NCI-H187 (cell line): ENCODE measurements at places on chromosomes 5 and 9.

- no peak for DNase-seq
Observed at GRCh38 chr5:139861021-139861888, 65.6 kb downstream of the PSD2 start.

GRCh38 chr9:98450496-98450895 is 195.0 kb upstream of the TBC1D2 start:
- DNase-seq: no peak

DNA sequence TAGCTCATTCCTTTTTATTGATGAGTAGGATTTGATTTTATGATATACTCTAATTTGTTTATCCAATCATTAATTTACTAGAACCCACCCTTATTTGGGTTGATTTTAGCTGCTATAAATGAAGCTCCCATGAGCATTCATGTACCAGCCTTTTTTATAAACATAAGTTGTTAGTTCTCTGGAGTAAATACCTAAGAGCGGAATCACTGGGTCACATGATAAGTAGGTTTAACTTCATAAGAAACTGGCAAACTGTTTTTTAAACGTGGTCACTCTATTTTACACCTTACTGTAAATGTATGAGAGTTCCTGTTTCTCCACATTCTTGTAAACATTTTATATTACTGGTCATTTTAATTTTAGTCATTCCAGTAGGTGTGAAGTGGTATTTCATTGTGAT is 364.6 kb downstream of the NPR3 start:
- DNase-seq: no peak

- no peak for DNase-seq
Observed at GRCh38 chr5:135476615-135477581, 24.7 kb upstream of the TIFAB start.

GRCh38 chr9:83424831-83425230 is 113.4 kb downstream of the FRMD3 start:
- no peak for DNase-seq

DNA sequence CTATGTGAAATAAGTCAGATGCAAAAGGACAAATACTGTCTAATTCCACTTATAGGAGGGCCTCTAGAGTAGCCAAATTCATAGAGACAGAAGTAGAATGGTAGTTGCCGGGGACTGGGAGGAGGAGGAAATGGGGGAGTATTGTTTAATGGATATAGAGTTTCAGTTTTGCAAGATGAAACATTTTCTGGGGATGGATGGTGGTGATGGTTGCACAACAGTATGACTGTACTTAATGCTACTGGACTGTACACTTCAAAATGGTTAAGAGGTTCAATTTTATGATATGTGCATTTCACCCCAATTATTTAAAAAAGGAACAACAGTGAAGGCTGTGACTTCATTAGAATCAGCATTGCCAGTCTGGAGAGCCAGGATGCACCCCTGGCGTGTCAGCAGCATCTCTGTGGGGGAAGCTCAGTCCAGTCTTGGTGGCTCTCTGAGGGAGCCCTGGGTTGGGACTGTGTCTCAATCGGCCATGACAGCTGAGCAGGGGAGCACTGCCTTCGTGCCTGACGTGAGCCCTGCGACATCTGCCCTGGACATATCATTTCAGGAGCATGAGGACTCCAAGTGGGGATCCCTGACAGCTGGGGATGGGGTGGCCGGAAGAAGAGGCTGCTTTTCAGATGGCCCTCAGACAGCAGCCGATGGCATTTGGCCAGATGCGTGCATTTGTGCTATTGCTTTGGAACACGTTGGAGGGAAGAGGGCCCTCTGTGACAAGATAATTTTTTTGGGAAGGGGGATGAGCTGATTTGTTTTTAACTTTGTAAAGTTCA is 130.8 kb upstream of the STC2 start:
- no peak for DNase-seq

DNA sequence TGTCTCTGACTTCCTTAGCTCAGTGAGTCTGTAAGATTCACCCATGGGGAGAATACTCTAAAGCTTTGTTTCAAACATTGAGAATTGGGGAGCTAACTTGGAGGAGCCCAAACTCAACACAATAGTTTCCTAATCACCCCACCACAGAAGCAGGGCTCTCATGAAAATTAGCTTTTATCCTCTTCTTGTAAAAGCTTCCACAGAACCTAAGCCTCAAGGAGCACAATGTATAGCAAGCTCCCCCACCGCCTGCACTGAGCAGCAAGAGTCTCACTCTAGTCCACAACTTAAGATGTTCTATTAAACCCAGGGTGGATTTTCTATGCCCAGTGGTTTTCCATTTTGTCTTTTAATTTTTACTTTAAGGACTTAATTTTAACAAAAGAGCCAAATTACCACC is 48.9 kb upstream of the GRHPR start:
- no peak for DNase-seq

DNA sequence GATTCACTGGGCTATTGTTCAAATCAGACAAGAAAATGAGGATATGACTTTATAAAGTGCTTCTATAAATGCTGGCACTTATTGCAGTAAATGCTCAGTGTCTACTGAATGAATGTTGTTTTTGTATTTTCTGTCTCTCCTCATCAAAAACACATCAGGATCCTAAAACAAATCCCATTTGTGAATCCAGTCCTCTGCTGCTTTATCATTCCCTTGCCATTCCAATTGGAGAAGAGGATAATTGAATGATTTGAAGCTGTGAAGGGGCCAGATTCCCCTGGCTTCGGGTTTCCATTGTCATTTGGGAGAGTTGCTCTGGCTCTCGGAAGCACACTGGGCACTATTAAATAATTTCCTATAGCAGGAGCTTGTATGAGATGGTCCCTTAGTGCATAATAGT is 666.8 kb downstream of the ACTL7B start:
- DNase-seq: no peak

DNA sequence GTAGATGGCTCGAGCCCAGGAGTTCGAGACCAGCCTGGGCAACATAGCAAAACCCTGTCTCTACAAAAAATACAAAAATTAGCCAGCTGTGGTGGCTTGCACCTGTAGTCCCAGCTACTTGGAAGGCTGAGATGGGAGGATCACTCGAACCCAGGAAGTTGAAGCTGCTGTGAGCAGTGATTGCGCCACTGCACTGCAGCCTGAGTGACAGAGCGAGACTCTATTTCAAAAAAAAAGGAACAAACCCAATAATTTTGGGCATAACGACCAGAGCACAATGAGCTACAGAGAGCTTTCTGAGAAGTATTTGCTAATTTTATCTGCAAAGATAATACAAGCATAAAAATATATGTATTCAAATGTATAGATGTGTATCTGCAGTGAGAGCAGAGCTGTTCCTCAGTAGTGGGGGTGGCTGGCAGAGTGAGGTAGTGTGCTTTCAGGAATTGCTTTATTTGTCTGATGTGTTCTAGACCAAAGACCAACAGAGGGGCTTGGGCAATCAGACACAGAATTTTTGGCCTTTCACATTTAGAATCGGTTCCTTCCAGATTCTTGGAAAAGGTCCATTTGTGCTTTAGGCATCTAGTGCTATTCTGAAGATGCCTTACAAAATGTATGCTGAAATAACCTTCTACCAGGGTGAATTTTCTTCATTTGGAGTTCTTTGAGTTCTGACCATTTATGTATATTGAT is 5.2 kb downstream of the DOCK8 start:
- no peak for DNase-seq

- DNase-seq: no peak
Observed at GRCh38 chr9:29816954-29817703, 2243.8 kb upstream of the C9orf72 start.

DNA sequence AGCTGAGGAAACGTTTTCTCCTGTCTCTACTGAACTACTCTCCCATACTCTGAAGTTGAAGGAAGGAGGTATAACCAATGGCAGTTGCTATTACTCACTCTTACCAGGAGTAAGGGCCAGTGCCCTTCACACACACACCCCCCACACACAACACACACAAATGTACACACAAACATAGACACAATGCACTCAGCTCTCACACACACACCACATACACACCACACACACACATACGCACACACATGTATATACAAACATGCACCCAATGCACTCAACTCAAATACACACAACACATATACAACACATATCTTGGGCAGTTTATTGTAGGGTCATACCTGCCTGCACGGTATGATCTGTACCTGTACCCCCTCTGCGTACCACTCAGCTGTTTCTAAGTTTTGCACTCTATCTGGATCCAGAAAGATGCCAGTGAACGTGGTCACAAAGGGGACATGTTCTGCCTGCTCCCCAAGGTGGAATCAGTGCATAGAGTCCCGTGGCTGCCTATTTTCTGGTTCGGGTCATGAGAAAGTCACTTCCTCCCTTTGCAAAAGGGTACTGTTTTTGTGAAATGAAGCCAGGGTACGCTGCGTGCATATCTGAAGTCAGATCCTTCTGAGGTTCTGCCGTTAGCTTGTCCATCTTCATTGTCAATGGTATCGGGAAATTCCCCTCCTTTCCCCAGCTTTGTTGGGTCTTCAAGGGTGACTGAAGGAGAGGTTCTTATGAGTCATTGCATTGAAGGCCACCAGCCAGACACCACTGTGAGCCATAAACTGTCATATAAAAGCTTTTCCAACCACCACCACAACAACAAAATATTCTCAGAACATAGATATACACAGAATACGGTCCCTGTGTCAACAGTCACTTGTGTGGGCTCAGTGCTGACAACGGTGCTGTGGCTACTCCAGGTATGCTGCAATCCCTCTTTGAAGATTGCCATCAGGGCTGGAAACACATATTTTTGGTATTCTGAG is 131.9 kb downstream of the UGCG start:
- DNase-seq: no peak

DNA sequence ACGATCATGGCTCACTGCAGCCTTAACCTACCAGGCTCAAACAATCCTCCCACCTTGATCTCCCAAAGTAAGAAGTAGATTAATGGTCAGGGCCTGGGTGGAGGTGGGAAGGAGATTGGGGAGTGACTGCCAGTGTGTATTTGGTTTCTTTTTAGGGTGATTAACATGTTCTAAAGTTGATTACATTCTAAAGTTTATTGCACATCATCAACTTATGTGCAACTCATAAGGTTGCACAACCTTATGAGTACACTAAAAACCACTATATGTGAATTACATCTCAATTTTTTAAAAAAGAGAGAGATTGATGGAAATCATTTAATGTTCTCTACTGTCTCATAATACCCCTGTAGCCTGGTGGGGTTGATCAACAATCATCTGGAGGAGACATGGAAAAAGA is 218.1 kb downstream of the AOPEP start:
- no peak for DNase-seq

GRCh38 chr5:107658528-107658927 is 12.2 kb downstream of the EFNA5 start:
- no peak for DNase-seq

GRCh38 chr9:100586093-100586492 is 8.2 kb downstream of the CAVIN4 start:
- DNase-seq: no peak

- no peak for DNase-seq
Observed at GRCh38 chr9:134787601-134788531, 92.7 kb upstream of the FCN2 start.

GRCh38 chr5:59582746-59583145 is 310.8 kb downstream of the PDE4D start:
- DNase-seq: no peak
